ENCODE measurements at places on chromosomes 2 and 18. TPM values are rescaled to one million over a fixed set of nuclear protein-coding genes. Genes with fewer than 3 reads are reported as not detected.

The HOXD13 gene
- not detected for total RNA-seq

The KCNJ13 gene
- not detected for total RNA-seq

The SPATA3 gene
- total RNA-seq: not detected

The TMEM247 gene
- total RNA-seq: not detected

The CCDC102B gene
- 5.4 TPM for total RNA-seq

The FAM110C gene
- not detected for total RNA-seq

The GATA6 gene
- total RNA-seq: 9.8 TPM

The SERPINB10 gene
- not detected for total RNA-seq

The WNT6 gene
- not detected for total RNA-seq

The CELF4 gene
- total RNA-seq: not detected

The G6PC2 gene
- not detected for total RNA-seq

The CAPN14 gene
- under 0.01 TPM for total RNA-seq

The GYPC gene
- total RNA-seq: 100 TPM

The RAD51AP2 gene
- not detected for total RNA-seq

The LRRC30 gene
- total RNA-seq: not detected

Measured in bronchus fibroblast of lung (primary cell).